ENCODE measurements at places on chromosomes 1 and 21.
A peak's percentile ranks its signal among the peaks of the same experiment; 100 is the strongest.

DNA sequence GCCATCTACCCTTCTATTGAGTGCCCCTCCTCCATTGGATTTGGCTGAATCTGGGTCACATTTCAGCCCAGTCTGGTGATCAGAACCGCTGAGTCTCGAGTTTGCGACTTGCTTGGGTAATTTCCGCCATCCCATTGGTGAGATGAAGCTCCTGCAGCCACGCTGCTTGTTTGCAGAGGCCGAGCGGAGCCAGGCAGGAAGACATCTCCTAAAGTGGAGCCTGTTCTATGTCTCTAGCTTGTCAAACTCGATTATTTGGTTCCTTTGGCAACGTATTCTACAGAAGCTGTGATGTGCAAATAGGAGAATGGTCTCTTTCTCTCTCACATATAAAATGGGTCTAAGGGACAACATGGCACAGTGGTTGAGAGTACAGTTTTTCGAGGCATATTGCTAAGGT lies 206.8 kb upstream of the PLXNA2 start:
- no peak for DNase-seq

DNA sequence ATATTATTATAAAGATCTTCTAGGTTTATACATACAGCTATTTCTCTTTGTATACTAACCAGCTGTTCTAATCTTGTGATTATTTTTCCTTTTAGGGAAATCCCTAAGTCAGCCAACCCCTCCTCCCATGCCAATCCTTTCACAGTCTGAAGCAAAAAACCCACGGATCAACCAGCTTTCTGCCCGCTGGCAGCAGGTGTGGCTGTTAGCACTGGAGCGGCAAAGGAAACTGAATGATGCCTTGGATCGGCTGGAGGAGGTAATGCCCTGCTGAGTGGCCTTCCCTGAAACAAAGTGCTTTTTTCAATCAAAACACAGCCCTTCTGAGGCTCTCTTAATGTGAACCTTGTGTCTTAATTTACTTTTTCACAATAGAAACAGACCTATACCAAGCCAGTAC lies 32.4 kb upstream of the BMP8A start:
- no peak for DNase-seq

- peak; percentile 7 for DNase-seq
Measured at GRCh38 chr21:46126309-46127238, 28.7 kb downstream of the COL6A2 start.

DNA sequence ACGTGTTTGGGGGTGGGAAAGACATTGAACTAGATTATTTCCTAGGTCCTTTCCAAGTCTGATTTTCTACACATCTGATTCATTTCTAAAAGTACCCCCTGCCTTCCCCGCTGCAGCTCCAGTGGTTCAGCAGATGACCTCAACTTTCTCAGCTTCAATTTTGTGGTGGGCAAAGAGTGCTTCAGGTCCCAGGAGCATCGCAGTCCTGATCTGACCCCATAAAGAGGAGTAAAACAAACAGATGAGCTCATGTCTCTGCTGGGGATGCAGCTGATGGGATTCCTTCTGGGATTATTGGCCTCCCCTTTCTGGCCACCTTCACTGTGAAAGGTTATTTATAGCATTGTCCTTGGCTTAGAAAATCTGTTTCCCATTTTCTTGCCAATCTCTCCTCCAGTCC lies 337.0 kb upstream of the PLXNA2 start:
- DNase-seq, result no peak

- no peak for DNase-seq
Measured at GRCh38 chr1:118989006-118989815, 1.1 kb upstream of the TBX15 start.

DNA sequence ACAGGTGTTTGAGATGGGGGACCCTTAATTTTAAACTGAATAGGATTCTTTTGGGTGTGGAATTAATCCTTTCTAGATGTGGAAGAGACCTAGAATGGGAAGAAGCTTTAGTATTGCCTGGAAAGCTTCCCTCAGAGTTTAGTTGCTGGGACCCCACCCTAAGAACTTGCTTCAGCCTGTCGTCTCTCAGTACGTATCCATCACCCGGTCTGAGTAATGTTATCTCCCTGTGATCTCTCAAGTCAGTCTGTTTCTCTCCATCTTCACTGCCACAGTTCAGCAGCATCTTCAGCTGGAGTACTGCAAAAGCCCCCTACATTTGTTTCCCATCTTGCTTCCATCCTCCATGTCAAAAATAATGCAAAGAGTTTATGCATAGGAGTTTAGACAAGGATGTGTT lies 28.9 kb downstream of the CNST start:
- DNase-seq, result no peak

GRCh38 chr1:229691362-229691761 lies 65.3 kb downstream of the URB2 start:
- no peak for DNase-seq

DNA sequence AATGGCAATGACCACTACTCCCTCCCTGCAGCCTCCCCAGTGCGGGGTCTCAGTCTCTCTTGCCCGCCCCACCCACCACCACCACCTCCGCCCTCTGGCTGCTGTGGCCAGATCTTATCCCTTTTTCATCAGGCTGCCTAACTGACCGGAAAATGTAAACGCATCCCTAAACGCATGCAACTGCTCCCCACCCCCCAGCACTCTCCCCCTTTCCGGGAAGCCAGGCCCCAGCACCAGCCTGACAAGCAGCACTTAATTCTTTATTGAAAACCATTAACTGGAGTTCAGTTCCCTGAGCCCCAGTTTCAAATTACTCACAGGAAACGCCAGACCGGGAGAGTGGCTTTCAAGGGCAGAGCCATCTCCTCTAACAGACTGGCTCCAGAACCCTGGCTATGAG lies 147.7 kb downstream of the DMRTA2 start:
- peak; percentile 38 for DNase-seq

DNA sequence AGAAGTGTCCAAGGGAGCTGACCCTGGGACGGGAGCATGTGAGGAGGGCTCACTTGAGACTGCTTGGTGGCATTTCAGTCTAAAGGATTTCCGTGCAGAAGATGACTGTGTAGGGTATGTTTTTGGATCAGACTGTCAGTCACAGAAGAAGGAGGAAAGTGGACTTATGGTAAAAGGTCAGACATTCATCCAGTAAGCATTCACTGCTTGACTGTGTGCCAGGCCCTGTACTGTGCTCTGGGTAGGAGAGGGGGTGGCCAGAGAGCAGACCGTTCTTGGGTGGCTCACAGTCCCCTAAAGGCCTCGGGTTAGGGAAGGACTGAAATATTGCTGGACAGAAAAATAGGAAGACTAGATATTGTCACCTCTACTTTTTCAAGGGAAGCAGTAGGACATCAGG lies 2.1 kb upstream of the SERINC2 start:
- no peak for DNase-seq

DNA sequence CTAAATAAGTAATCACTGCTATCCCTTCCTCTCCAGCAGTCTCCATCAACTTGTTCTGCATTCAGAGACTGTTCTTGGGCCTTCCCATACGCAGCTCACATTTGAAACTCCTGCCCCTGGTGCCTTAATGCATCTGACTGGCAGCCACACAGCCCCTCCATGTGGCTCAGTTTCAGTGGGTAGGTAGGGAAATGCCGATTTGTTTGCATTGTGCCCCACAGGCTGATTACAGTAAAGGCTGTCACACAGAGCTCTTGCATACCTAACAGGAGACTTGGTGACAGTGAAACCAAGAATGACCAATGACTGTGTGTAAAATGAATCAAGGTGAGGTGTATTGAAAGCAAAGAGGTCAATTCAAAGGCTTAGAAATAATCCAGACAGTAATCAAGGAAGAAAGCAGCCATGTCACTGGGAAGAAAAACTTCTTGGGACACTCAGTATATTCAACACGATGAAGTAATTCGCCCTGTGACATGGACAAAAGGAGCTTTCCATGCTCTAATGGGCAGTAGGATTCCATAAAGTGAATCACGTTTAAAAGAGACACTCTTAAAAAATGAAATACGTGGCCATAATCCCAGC lies 12.7 kb upstream of the B3GALNT2 start:
- DNase-seq, result no peak

Data from WERI-Rb-1 (cell line).